NCI-H2107 (cell line): ENCODE measurements at places on chromosomes 6 and 20.

DNA sequence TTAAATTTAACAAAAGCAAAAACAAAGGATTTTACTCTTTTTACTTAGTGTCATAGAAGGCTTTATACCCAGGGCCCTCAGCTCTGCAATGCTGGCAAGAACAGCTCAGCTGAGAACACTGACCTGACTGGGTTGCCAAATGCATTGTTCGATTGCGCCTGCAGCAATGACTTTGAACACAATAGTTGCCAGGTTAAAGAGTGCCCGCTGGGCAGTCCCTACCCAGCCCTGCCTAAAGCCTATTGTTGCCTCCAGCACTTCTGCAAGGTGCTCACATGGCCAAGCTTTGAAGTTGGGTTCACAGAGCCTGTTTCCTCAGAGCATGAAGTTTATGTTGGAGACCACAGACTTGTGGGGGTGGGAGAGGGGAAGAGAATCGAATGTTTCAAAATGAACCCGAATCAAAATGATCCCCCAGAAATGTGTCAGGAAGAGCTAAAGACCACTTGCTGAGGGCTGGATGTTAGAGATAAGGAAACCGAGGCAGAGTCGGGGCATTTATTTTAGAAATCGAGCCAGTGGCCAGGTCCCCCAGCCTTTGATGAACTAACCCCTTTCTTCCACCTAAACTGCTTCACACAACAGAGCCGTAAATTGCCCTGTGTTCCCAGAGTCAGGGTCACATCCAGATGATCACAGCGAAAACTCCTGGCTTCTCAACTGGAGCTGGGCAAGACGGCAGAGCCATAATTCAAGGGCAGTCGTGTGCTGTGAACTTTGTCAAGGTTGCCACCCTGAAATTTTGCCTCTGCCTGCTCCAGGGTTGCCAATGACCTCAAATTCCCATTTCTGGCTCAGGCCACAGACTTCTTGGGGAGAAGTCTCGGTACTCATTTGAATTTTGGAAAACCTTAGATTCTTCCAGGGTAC lies 55.0 kb downstream of the FOXA2 start:
- DNase-seq = no peak

- DNase-seq = no peak
These were observed 458.7 kb upstream of the RUNX2 start for GRCh38 chr6:44869321-44869897.

GRCh38 chr6:169881976-169882375 lies 130.6 kb downstream of the ERMARD start:
- no peak for DNase-seq

- DNase-seq = no peak
These were observed 74.3 kb upstream of the PHACTR2 start for GRCh38 chr6:143603455-143603854.

GRCh38 chr6:10518557-10519407 lies 2.4 kb upstream of the GCNT2 start:
- DNase-seq = no peak

GRCh38 chr20:32241807-32242206 lies 34.1 kb downstream of the POFUT1 start:
- no peak for DNase-seq

- no peak for DNase-seq
These were observed 59.1 kb upstream of the SUPT3H start for GRCh38 chr6:45436544-45437438.

GRCh38 chr6:8137529-8137939 lies 35.2 kb upstream of the EEF1E1 start:
- no peak for DNase-seq

GRCh38 chr20:313948-314347 lies 11.4 kb upstream of the SOX12 start:
- DNase-seq = no peak

DNA sequence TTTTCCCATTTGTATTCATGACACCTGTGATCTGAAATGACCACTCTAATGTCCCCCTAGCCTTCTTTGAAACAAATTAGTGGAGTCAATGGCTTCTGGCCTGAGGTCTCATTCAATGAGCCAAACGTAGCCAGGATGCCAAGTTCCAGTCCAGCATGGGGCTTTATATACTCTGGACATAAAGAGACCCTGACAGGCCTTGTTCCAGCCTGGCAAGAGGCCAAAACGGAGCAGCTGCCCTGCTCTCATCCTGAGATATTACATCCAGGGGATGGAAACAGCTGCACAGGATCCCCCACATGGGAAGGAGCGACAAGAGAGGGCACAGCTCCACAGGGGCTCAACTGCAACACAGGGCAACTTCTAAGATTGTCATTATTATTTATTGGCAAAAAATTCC lies 437.8 kb downstream of the CDH26 start:
- DNase-seq = no peak

DNA sequence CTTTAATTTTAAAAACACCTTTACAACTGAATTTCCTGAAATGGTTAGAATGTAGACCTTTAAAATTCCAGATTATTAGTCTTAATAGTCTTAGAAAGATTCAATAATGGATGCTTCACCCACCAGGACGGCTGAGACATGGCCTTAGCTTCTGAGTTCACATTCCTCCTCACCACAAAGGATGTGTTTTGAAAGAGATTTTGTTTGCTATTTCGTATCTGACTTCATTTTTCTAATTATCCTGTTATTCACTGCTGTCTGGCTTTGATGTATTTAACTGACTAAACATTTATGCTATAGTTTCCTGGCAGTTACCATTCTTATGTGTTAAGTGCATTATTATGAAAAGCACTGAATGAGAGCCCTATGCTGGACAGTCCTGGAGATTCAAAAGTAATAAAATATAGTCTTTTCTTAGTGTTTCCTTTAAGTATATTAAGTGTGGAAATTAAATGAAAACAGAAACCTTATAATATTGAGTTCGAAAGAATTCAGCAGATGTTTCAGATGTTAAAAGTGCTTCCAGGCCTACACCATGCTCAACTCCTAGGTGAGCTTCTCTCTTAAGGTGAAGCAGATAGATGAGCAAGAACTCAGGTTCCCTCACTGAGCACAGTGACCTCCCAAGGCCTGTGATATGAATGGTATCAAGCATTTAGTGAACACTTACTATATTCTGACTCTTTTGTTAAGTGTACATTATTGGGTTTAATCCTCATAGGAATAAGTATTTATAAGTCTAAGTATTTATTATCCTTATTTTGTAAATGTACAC lies 40.3 kb downstream of the MAP3K4 start:
- no peak for DNase-seq

GRCh38 chr20:34382174-34382573 lies 19.1 kb downstream of the ITCH start:
- no peak for DNase-seq

DNA sequence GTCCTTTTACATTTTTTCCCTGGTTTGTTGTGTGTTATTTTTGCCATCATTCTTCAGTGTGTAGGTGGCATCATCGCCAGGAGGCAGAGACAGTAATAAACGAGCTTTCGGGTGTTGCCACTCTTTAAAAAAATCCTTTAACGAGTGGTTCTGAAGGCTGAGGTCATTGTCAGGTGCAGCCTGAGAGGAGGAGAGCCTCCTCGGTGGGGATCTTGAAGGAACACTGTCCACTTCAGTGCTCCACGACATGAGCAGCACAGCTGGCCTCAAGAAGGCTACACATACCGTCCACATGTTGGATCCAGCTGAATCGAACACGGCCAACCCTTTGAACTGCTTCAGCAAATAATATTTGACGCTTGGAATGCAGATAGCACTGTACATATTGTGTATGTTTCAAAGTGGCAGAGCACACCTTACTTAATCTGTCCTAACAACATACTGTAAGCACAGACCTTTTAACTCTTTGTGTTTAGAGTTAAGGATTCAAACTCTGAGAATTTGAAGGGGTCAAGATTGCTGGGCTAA lies 48.0 kb upstream of the FOXQ1 start:
- no peak for DNase-seq

GRCh38 chr6:81950877-81951276 lies 198.4 kb upstream of the TENT5A start:
- DNase-seq = no peak

GRCh38 chr20:54014293-54014926 lies 56.0 kb downstream of the BCAS1 start:
- peak; percentile 3 for DNase-seq

DNA sequence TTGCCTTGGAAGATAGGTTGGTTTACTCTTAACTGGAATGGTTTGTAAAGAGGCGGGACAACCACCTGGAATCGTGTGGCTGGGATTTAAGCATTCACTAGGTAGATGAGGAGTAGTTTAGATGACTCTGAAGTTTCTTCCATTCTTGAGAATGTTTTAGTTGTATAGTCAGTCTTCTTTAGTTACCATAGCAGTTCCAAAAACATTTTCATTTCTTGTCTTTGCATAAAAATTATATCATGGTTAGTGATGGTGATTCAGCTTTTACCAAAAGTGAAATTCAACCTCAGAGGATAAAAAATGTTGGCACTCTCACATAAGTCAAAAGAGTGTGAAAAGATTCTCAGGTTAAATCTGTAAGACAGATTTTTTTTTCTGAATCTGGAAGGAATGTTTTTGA lies 70.3 kb downstream of the SMAP1 start:
- no peak for DNase-seq

DNA sequence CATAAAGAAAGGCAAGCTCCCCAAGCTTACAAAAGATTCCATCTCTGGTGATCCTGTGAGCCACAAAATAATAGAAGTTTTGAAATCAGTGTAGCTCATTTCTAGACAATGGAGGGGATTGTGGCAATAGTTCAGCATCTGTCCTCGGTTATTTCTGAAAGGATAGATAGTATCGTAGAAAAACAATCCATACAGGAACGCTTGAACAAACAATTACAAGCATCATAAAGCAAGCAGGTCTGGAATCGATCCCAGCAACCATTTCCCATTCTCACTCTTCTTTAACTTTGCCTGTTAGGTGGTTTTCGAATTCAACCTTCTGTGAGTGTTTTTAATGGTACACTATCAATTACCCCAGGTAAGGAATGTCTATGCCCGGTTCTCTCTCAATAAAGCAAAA lies 931.1 kb downstream of the KIF16B start:
- no peak for DNase-seq

DNA sequence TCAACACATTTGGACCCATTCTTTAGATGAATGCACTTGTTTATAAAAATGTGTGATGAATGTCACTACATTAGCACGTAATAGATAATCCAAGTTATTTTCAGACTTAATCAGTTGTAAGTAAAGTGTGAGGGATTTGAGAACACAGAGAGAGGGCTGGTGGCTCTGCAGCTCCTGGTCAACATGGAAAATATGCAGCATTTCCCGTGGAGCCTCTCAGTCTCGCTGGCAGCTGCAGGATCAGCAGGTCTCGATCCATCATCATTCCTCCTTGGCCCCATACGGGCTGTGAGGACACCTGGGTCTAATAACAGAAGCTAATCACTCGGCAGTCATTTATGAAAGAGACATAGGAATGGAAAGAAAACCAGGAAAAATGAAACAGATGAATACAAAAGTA lies 390.2 kb downstream of the PRKN start:
- DNase-seq = no peak

GRCh38 chr6:118146584-118146983 lies 239.5 kb downstream of the SLC35F1 start:
- DNase-seq = no peak
